Peyer's patch (tissue), 4 donors: ENCODE measurements at places on chromosomes 12 and 14. TPM values are rescaled to one million over a fixed set of nuclear protein-coding genes. Genes with fewer than 3 reads are reported as not detected.

The CABP1 gene
- total RNA-seq, result not detected

The C12orf50 gene
- total RNA-seq, result not detected

The CD4 gene
- total RNA-seq, result 9.1 TPM

The CCDC196 gene
- total RNA-seq, result not detected

The LRIG3 gene
- 56.9 TPM for total RNA-seq

The CLEC2D gene
- 7.2 TPM for total RNA-seq

The ANKRD9 gene
- total RNA-seq, result 52.8 TPM

DNA sequence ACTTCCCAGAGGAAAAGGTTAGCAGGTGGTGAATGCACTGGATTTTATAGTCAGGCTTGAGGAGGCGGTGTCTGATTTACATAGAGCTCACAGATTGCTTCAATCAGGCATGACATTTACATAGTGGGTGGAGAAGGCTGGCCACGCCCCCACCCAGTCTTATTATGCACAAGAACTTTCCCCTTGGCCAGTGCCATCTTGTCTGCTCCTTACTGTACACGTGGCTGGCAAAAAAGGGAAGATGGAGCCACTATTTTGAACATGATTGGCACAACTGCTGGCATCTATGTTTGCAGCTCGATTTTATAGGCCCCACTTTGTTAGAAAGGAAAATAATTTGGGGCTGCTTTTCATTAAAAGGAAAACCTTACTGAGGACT lies 10.9 kb upstream of the LGMN start:
- no peak overlapping the region for H3K4me3 ChIP-seq
- H3K27ac ChIP-seq, result no peak overlapping the region
- no peaks in the 10 kb centered on the region for H3K27me3 ChIP-seq
- H3K4me1 ChIP-seq, result no peaks in the 10 kb centered on the region
- no peak for DNase-seq
- no peaks in the 10 kb centered on the region for H3K36me3 ChIP-seq

DNA sequence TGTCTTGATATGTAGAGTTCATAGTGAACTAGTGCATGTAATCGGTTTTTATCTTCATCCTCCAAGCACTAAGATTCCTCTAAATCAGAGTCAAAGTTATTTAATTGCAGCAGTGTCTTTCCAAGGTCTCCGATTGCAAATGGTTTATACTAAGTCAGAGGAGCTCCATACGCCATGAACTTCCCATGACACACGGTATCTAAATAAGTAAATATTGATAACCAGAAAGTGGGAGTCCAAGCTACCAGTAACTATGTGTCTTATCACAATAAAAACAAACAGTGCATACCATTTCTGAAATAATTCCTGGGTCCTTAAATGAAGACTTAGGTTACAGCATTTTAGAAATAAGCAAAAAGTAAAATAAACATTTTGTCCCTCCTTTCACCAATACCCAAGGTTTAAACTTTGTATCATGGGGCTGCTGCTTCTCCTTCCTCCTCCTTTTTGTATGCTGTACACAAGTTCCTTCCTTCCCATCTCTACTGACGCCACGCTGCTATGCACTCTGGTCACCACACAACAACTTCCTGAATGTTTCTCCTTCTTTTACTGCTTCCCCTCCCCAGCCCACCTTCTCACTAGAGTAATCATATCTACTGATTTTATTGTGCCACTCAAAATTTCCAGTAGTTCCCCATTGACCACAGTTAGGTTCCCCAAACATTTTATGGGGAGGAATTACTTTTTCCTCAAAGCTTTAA lies 10.7 kb downstream of the NR1H4 start:
- H3K36me3 ChIP-seq, result no peaks in the 10 kb centered on the region
- no peaks in the 10 kb centered on the region for H3K27me3 ChIP-seq
- no peaks in the 10 kb centered on the region for H3K4me1 ChIP-seq
- peak overlapping the region; percentile 23 for H3K27ac ChIP-seq

- H3K27ac ChIP-seq, result no peak overlapping the region
- no peak for DNase-seq
- no peaks in the 10 kb centered on the region for H3K4me1 ChIP-seq
- no peak overlapping the region for H3K4me3 ChIP-seq
- no peaks in the 10 kb centered on the region for H3K36me3 ChIP-seq
These were observed 103.1 kb downstream of the METTL25 start for GRCh38 chr12:82461393-82461792.

DNA sequence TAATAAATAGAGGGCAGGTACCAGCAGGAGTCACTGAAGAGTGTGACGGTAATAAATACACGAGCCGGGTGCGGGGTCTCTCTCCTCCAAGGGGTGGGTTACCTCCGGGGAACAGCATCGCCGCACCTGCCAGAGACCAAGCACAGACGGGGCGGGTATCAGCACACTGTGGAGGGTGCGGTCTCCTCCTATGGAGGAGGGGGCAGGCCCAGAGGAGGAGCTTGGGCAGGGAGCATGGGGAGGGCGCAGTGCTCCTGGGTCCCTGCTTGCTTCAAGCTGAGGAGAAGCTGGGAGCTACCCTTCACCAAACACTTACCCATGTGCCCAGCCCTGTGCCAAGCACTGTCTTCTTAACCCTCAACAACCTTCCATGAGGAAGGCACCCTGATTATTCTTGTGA lies 12.8 kb downstream of the PGF start:
- H3K36me3 ChIP-seq, result no peaks in the 10 kb centered on the region
- no peak for DNase-seq
- H3K27ac ChIP-seq, result peak overlapping the region; percentile 75
- no peaks in the 10 kb centered on the region for H3K27me3 ChIP-seq
- H3K4me1 ChIP-seq, result peaks cover 24% of the 10 kb centered on the region

- no peaks in the 10 kb centered on the region for H3K36me3 ChIP-seq
- H3K27ac ChIP-seq, result no peak overlapping the region
- H3K4me3 ChIP-seq, result no peak overlapping the region
- no peak for DNase-seq
- H3K4me1 ChIP-seq, result no peaks in the 10 kb centered on the region
- no peaks in the 10 kb centered on the region for H3K27me3 ChIP-seq
These were observed 337.1 kb upstream of the OR4E1 start for GRCh38 chr14:22010545-22011252.

DNA sequence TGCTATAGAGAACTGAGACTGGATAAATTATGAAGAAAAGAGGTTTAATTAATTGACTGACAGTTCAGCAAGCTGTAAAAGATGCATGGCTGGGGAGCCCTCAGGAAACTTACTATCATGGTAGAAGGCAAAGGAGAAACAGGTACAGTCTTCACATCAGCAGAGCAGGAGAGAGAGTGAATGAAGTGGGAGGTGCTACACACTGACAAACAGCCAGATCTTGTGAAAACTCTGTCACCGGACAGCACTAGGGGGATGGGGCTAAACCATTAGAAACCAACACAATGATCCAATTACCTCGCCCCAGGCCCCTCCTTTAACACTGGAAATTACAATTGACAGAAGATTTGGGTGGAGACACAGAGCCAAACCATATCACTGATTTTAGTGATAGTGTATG lies 682.4 kb downstream of the SLC16A7 start:
- H3K4me3 ChIP-seq, result no peak overlapping the region
- H3K36me3 ChIP-seq, result no peaks in the 10 kb centered on the region
- DNase-seq, result no peak
- H3K4me1 ChIP-seq, result no peaks in the 10 kb centered on the region

DNA sequence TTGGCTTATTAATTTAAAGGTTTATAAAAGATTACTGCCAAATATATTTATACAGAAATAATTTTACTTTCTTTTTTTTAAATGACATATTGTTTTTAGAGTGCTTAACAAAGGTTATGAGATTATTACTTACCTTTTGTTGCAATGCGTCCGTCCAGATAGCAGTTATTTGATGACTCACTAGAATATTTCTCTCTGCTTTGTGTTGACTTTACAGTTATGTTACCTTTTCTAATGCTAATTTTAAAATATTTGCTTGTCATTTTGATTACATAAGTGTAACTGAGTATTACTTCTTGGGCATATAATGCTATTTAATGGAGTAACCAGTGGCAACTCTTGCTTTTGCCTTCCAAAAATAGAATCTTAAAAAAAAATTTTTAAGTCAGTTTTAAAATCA lies 6.3 kb upstream of the PZP start:
- no peaks in the 10 kb centered on the region for H3K4me1 ChIP-seq
- DNase-seq, result no peak
- H3K27me3 ChIP-seq, result no peaks in the 10 kb centered on the region
- H3K27ac ChIP-seq, result no peak overlapping the region
- no peaks in the 10 kb centered on the region for H3K36me3 ChIP-seq

GRCh38 chr12:116582610-116583009 lies 23.4 kb downstream of the MAP1LC3B2 start:
- H3K27me3 ChIP-seq, result no peaks in the 10 kb centered on the region
- no peak for DNase-seq
- H3K36me3 ChIP-seq, result no peaks in the 10 kb centered on the region
- H3K4me1 ChIP-seq, result no peaks in the 10 kb centered on the region
- H3K4me3 ChIP-seq, result no peak overlapping the region

DNA sequence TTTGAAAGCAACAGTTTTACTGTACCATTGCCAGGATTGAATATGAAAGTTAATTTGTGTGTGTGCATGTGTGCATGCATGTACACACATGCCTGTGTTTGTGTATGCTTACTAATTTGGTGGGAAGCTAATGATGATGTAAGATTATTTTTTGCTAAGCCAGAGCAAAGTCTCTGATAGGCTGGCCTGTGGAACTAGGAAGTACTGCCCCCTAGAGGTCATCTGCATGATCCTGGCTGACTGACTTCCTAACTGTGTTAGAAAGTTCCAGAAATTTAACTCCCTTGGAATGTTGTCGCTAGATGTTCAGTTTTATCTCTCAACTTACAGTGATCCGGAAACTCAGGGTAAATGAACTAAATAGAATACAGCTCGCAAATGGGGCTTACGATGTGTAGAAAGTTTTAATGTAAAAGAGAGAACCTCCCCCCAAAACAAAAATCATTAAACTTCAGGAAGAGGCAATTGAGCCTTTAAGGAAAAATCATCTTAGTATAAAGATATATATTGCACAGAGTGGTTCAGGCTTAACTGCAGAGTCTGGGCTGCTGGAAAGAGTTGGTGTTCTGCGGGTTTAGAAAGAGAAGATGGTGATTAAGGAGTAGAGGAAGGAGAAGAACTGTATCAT lies 34.3 kb upstream of the SLC38A1 start:
- no peaks in the 10 kb centered on the region for H3K36me3 ChIP-seq
- no peak overlapping the region for H3K4me3 ChIP-seq
- no peak overlapping the region for H3K27ac ChIP-seq
- no peak for DNase-seq
- no peaks in the 10 kb centered on the region for H3K27me3 ChIP-seq
- H3K4me1 ChIP-seq, result no peaks in the 10 kb centered on the region

GRCh38 chr12:43226151-43226550 lies 325.9 kb downstream of the ADAMTS20 start:
- H3K27ac ChIP-seq, result no peak overlapping the region
- H3K27me3 ChIP-seq, result no peaks in the 10 kb centered on the region
- H3K36me3 ChIP-seq, result no peaks in the 10 kb centered on the region
- no peaks in the 10 kb centered on the region for H3K4me1 ChIP-seq

- no peaks in the 10 kb centered on the region for H3K27me3 ChIP-seq
- H3K36me3 ChIP-seq, result no peaks in the 10 kb centered on the region
- no peak for DNase-seq
- H3K4me3 ChIP-seq, result no peak overlapping the region
These were observed 20.1 kb downstream of the PIWIL1 start for GRCh38 chr12:130357729-130358330.

DNA sequence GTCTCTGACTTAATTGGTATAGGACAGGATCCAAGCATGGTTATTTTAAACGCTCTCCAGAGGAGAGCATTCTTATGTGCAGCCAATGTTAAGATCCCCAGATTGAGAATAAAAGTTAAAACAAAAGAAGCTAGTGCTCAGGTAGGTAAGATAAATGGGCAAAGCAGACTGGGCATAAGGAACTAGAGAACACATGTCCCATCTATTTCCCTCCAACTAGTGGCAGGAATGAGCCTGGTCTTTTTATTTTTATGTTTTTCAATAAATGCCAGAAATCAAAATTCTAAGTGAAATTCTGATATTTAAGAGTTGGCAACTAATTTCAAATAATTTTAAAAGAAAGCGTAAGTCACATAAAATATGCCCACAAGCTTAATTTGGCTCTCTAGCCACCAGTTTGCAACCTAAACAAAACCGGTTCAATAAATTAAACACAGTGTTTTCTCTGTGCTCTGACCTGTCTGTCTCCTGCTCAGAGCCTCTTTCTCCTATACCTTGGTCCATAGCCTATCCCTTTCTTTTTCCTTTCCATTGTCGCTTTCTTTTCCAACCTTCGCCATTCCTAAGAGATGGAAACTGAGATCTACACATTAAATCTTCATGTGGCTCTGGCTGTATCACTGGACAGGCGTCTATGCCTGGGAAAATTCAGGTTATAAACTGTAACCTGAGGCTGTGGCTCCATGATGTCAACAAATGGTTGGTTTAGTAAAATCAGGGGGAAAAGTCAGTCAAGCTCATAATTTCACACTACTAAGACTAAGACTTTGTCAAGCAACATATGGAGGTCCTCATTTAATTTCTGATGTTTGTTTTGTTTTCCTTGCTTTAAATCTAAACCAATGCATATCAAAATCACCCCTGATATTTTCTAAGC lies 5.5 kb downstream of the SLC38A1 start:
- H3K4me3 ChIP-seq, result no peak overlapping the region
- no peak for DNase-seq
- H3K27me3 ChIP-seq, result no peaks in the 10 kb centered on the region
- no peak overlapping the region for H3K27ac ChIP-seq
- H3K36me3 ChIP-seq, result no peaks in the 10 kb centered on the region
- no peaks in the 10 kb centered on the region for H3K4me1 ChIP-seq
